ENCODE measurements at places on chromosomes 11 and 22. TPM values are rescaled to one million over a fixed set of nuclear protein-coding genes. Genes with fewer than 3 reads are reported as not detected.

- no peak for DNase-seq
Measured at GRCh38 chr22:16965560-16965959, 42.5 kb downstream of the GAB4 start.

GRCh38 chr22:47177334-47177815, 414.9 kb downstream of the TBC1D22A start:
- DNase-seq, result no peak

- no peak for DNase-seq
Measured at GRCh38 chr11:128709402-128709801, 15.5 kb downstream of the FLI1 start.

DNA sequence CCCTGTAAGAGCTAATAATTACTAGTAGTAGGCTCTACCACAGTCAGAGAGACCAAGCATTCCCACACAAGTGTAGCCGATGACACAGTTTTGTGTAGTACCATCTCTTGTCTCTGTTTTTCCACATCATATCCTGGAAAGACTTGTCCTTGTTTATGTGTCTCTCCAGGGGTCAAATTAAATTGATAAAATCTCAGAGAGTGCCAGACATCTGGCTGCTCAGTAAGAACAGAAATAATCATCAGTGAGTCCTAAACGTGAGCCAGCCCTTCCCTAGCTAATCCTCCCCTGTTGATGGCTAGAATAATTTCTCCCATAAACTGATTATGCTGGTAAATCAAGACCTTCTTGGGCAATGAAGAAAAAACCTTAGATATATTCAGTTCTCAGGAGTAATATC, 111.4 kb upstream of the GRAMD1B start:
- DNase-seq, result no peak

GRCh38 chr11:86672007-86672621, at the start of gene ME3:
Gene ME3 (minus strand): TSS chr11:86672616.
- peak; percentile 67 for DNase-seq

- DNase-seq, result no peak
Measured at GRCh38 chr22:37001826-37002225, 17.4 kb downstream of the TST start.

Gene CYTH4
- 3.9 TPM for total RNA-seq

Gene RASL10A
- not detected for total RNA-seq

Gene FREY1
- 2.5 TPM for total RNA-seq

Gene RTN4R
- total RNA-seq, result 8.0 TPM
